Stomach (tissue), 19 donors: ENCODE measurements at places on chromosomes 11 and 22. TPM values are rescaled to one million over a fixed set of nuclear protein-coding genes. Genes with fewer than 3 reads are reported as not detected.

DNA sequence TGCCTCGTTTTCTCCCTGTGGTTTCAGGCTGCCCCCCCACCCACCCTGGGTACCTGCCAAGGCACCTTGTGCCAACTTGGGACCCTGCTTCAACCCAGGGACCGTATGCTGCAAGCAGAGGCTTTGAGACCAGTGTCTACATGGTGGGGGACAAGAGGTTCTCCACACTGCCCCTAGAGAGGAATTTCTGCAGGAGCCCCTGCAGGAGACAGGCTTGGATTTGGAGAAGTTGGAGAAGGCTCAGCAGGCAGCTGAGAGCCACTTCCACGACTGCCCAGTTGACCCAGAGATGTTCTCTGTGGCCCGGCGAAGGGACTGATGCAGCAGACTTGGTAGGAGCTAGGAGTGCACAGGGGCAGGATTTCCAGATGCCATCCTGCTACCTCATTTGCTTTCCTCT, 20.1 kb upstream of the NNMT start:
- no peaks in the 10 kb centered on the region for H3K27me3 ChIP-seq
- no peak overlapping the region for H3K4me3 ChIP-seq
- H3K27ac ChIP-seq = no peak overlapping the region
- peaks cover 14% of the 10 kb centered on the region for H3K4me1 ChIP-seq
- no peaks in the 10 kb centered on the region for H3K36me3 ChIP-seq

DNA sequence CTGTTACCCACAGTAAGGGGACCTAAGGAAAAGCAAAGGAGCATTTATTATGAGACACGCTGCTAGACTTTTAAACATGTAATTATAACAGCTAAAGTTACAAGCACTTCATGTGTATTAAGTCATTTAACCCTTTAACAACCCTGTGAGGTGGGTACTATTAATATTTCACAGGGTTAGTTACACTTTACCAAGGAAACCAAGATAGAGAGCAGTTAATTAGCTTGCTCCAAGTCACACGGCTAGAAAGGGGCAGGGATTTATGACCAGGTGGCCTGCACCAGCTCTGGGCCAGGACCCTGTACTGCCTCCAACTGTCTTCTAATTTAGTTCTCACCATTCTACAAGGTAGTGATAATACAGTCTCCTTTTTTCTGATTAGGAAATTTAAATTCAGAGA, 74.9 kb downstream of the RPL27A start:
- DNase-seq = no peak
- no peaks in the 10 kb centered on the region for H3K27me3 ChIP-seq
- peak overlapping the region; percentile 75 for H3K27ac ChIP-seq
- H3K4me1 ChIP-seq = peaks cover 38% of the 10 kb centered on the region
- H3K36me3 ChIP-seq = no peaks in the 10 kb centered on the region
- H3K4me3 ChIP-seq = no peak overlapping the region

The HPX gene
- not detected for total RNA-seq

The PLAAT4 gene
- 89.1 TPM for total RNA-seq

The RTN4RL2 gene
- total RNA-seq = not detected

The FOLR1 gene
- total RNA-seq = 0.55 TPM

The ASCL2 gene
- not detected for total RNA-seq

The OR51B2 gene
- total RNA-seq = not detected
